ENCODE measurements at places on chromosomes 12 and 14.

DNA sequence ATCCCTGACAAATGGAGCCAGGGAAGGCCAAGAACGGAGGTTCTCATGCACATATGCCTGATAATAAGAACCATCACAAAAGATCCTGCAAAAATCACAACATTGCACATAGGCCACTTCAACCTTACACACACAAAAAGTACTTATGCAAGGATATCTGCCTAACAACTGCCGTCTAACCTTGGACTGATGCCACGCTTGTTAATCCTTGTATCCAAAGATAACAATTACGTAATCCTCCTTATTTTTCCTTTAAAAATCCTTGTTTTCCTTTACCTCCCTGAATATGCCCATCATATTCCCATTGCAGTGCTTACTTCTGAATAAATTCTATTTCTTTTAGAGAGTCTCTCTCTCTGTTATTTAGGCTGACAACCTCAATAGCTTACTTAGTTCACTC is 59.5 kb downstream of the TMEM116 start:
- DNase-seq: no peak

GRCh38 chr12:11820476-11820875 is 171.0 kb downstream of the ETV6 start:
- DNase-seq: no peak

- DNase-seq: no peak
Observed at GRCh38 chr14:35883677-35884293, 57.6 kb downstream of the BRMS1L start.

DNA sequence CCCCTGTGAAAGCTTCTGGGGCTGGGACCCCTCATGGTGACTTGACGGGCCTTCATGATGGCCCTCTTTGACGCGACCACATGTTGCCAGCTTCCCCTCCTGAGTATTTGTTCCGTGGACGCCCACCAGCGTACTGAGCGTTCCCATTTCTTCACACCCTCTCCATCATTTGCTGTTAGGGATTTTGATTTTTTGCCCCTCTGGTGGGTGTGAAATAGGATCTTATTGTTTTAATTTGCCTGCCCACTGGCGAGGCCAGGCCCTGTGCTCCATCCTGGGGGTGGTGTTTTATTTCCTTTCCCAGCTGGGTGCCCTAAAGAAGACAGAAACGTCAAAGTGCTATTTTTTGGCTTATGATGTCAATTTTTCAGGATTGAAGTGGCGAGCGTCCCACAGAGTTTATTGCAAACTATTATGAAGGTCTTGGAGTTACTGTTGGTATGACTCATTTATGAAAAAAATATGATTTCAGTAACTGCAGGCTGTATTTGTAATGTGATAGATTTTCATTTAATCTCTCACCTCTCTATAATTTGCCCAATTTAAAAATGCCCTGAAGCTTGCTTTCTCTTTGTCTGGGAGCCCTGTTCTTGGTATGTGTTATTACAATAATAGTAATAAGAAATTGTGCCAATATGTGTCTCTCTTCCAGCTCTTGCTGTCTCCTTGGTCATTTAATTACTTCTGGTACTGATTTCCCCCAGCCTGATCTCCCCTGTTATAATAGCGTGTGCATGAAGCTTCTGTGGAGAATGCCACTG is 99.6 kb downstream of the SLC25A47 start:
- no peak for DNase-seq

- DNase-seq: no peak
Observed at GRCh38 chr12:76313299-76313698, 34.9 kb downstream of the BBS10 start.

GRCh38 chr14:85090681-85091080 is 439.3 kb upstream of the FLRT2 start:
- DNase-seq: no peak

DNA sequence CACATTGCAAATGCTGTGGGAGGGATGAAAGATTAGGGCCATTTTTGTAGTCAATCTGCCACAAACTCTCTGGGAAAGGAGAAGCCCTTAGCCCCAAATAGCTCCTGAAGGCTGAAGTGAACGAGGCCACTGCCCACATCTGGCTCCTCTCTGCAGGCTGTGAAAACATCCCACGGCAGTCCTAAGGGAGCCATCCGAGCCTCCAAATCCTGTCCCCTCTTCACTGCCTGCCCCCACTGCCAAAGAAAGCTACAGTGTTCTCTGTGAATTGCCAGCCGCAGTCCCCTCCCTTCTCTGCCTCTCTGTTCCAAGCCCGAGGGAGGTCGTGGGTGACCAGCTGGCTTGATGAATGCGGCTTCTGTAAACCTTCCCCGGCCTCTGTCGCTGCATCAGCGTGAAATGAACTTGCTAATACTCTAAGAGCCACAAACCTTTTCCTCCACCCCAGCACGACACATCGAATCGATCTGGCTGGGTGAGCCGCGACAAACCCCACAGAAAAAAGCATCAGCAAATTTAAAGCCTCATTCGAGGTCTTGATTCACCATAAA is 180.7 kb upstream of the NRXN3 start:
- no peak for DNase-seq

GRCh38 chr12:106492857-106493256 is 89.9 kb upstream of the RFX4 start:
- DNase-seq: no peak

GRCh38 chr12:16675438-16675837 is 69.5 kb upstream of the LMO3 start:
- no peak for DNase-seq

- DNase-seq: no peak
Observed at GRCh38 chr14:66380143-66380542, 106.0 kb upstream of the CCDC196 start.

GRCh38 chr12:873954-874353 is 75.5 kb downstream of the RAD52 start:
- DNase-seq: no peak

GRCh38 chr12:106042037-106042436 is 96.7 kb downstream of the NUAK1 start:
- DNase-seq: no peak

GRCh38 chr14:91269076-91269991 is 24.8 kb upstream of the GPR68 start:
- DNase-seq: no peak

- DNase-seq: no peak
Observed at GRCh38 chr14:22333422-22334274, 255.4 kb downstream of the DAD1 start.

GRCh38 chr14:93643676-93644075 is 144.6 kb downstream of the PRIMA1 start:
- no peak for DNase-seq

DNA sequence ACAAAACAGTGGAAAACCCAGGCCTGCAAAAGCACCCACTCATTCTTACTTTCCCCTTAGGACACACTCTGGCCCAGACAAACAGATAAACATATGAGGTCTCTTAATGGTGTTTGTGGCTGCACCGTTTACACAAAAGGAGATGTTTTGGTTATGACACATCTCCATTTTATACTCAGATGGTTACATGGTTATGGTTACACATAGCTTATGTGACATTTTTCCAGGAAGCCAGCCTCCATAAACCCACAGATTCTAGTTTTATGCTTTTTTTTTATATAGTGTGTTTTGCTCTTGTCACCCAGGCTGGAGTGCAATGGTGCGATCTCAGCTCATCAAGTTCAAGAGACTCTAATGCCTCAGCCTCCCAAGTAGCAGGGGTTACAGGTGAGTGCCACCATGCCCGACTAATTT is 3.5 kb upstream of the KLRD1 start:
- DNase-seq: no peak

DNA sequence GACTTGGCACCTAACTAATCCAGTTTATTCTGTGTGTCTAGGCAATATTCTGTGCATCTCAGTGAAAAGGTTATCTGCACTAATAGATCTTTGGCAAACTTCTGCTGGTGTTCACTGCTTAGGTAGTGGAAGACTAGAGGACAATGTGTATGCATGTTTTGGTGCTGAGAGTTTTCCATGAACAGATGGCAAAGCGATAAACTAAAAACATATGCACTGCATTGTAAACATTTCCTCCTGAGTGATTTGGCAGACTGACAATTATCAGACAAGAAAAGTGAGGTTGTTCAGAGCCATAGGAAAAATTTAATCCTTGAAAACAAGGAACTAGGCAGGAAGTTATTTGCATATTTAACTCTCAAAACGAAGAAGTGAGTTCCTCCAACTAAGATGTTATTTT is 400.4 kb downstream of the ATP23 start:
- no peak for DNase-seq

- no peak for DNase-seq
Observed at GRCh38 chr12:88338486-88338885, 196.4 kb downstream of the TMTC3 start.

DNA sequence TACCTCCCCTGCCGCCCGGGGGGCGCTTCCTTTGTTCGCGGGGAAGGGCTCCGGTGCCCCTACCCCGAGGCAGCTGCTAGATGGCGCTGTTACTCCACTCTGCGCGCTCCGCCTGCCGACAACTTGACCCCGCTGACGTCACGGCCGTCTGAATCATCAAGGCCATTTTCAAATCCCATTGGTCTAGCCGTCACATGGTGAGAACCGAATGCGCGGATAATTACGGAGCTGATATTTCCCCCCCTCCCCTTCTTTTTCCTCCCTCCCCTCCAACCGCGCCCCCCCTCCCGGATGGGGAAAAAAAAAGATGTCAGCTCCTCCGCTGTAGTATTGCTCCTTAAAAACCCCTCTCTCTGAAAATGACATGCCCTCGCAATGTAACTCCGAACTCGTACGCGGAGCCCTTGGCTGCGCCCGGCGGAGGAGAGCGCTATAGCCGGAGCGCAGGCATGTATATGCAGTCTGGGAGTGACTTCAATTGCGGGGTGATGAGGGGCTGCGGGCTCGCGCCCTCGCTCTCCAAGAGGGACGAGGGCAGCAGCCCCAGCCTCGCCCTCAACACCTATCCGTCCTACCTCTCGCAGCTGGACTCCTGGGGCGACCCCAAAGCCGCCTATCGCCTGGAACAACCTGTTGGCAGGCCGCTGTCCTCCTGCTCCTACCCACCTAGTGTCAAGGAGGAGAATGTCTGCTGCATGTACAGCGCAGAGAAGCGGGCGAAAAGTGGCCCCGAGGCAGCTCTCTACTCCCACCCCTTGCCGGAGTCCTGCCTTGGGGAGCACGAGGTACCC is at the start of gene HOXC10:
Gene HOXC10, plus strand, starts transcription at position 246 of the 791 bp plus-strand sequence. Its CDS starts 114 bp downstream, at position 360.
- DNase-seq: peak; percentile 58

DNA sequence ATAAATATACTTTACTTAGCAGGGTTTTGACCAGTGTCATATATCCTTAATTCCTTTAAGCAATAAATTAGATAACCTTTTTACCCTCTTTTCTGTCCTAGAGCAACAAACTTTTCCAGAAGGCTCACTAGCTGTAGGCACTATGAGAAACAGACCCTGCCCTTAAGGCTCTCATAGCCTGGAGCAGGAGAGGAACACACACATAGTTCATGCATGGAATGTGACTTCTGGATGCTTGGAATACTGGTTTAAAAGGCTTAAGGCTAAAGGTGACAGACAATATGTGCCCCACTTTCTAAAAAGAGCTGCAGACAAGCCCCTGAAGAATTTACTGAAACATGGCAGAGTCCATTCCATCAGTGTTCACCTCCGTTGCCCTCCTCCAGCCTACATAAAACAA is 237.2 kb downstream of the TTC8 start:
- DNase-seq: no peak

DNA sequence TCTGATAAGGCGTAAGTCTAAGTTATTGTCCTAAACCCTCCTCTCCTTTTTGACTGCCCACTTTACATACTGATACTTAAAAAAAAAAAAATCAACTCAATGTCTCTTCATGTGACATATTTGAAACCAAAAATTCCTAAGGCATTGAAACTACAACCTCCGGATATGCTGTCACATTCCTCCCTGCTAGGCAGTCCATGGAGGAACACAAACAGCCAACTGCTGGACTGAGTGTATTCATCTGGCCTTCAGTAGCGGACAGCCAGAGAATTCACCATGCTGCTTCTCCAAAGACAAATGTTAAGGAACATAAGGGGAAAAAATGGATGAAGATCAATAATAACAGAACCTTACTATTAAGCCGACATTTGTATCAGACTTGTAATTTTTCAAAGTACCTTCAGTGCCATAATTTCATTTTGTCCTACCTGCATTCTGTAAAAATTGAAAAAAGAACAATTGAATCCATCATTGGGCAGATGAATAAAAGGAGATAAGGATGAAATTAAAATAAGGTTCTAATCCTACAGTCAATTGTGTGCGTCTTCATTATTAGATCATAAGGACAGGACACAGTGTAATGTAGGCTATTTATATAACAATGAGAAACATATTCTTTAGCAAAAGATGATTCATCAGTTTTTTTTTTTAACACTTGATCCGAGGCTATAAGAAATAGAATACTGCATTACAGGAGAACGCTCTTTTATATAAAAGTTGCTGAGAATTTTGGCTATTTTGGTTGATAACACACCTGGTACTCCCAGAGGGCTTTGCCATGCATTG is 12.2 kb downstream of the RERG start:
- DNase-seq: no peak

DNA sequence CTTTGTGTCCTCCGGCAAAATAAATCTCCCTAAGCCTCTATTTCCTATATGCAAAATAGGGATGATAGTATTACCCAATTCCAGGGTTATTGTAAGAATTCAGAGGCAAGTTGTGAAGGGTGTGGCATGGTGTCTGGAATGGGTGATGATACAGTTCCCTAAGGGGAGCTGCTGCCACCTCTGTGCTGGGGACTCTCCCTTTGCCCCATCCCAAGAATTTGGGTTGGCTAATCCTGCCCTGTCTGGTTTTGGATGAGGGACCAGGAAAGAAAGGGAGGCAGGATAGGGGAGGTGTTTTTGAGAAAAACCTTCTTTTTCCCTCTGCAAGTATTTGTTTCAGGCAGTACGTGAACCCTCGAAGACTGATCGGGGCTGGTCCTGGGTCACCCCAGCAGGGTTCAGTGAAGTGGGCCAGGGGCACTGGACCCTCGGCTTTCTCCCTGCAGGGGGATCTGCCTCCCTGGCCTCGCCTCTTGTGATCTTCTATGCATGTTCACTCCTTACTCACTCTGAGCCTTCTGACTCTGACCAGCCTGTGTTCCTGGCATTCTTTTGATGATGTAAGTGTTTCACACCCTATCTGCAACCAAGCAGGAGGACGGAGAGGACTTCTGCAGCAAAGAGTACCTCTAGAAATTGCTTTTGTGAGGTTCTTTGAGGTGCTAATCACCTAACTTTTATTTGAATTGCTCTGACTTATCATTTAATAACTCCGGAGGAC is 60.8 kb downstream of the RASSF3 start:
- no peak for DNase-seq

DNA sequence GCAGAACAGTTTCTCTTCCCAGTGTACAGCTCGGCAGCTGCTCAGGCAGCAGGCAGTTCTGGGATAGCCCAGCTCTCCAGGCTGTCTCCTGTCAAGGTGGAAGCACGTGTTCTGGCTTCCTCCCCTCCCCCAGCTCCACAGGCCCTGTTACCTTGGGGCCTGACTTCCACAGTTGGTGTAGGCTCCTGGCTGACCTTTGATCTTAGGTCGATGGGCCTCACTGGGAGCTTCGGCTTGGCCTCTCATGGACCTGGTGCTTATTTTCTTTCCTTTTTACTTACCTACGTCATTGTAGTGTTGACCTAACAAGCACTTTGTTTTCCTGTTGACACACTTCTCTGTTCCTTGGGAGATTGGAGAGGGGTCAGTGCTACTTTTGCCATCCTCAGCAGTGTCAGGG is 17.0 kb downstream of the DLST start:
- no peak for DNase-seq

GRCh38 chr14:72742118-72742837 is 151.6 kb downstream of the DPF3 start:
- DNase-seq: no peak

GRCh38 chr14:79652513-79653307 is 558.6 kb downstream of the DIO2 start:
- DNase-seq: no peak

- DNase-seq: no peak
Observed at GRCh38 chr14:72645706-72646105, 248.2 kb downstream of the DPF3 start.
